ENCODE measurements at places on chromosomes 6 and 20. TPM values are rescaled to one million over a fixed set of nuclear protein-coding genes. Genes with fewer than 3 reads are reported as not detected.

DNAH8 gene
- total RNA-seq: 0.03 TPM

DCDC2 gene
- 8.4 TPM for total RNA-seq

GSTA1 gene
- total RNA-seq: 9.3 TPM

JPH2 gene
- 3.4 TPM for total RNA-seq

TMEM244 gene
- not detected for total RNA-seq

ECT2L gene
- total RNA-seq: 3.1 TPM

GRCh38 chr6:4372866-4373265 is 237.5 kb upstream of the ECI2 start:
- DNase-seq: no peak

DNA sequence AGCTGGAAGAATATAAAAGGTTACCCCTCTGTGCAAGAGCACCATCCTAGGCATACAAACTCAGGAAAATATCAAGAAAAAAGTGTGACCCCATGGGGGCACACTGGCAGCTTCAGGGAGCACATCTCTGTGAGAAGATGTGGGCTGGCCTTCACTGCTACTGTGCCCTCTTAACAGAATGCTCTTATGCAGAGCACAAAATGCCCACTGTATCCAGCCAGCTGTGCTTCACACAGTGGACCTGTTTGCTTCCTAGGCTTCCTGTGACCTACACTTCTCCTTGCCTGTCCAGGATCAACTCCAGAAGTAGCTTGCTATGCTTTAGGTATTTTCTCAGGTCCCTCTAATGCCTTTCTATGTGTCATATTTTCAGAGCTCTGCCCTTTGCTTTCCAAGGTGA is 380.2 kb upstream of the MMS22L start:
- DNase-seq: no peak

- DNase-seq: peak; percentile 6
Measured at GRCh38 chr6:170452767-170453545, 100.2 kb downstream of the PSMB1 start.

DNA sequence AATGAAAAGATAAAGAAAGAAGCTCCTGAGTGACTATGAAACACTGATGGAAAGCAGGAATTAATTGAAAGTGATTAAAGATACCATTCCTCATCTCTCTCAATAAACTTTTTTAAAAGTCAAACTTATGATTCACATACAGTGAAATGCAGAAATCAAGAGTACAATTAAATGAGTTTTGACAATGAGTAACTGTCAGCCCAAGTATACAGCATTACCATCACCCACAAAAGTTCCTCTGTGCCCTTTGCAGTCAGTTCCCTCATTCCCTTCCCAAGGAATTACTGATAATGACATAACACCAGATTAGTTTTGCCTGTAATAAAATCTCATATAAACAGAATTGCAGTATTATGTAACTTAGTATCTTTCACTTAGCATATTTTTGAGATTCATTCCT is 44.5 kb downstream of the ATG5 start:
- no peak for DNase-seq

DNA sequence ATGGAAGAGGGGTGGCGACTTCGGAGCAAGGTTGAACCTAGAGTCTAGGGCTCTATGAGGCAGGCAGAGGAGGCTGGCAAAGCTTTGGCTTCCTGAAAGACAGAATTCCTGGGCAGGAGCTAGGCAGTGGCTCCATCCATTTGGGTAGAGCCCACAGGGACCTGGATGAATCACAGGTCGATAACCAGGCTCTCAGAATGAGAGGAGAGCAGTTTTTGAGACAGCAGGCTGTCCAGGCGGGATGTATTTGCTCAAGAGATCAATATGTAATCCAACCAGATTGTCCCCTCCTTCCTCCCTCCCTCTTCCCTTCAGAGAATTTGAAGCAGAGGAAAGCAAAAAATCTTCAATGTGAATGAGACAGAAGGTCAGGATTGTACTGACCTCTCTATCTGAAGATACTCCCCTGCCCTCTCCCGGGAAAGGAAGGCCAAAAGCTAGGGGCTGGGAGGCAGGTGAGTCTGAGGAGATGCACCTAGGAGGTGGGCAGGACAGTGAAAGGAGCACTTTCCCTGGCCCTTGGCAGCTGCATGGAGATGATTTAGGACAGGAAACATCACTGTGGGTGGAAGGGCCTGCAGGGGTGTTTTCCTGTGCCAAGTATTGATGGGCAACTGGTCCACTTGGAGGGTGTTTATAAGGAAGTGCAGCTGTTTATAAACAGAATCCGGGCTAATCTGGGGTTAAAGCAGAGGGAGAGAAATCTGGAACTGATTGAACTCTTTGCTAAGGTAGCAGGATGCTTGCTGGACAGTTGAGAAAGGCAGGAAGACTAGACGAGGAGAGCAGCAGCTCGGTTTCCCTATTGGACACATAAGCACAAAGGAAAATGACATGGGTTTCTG is 212.4 kb upstream of the LRFN2 start:
- no peak for DNase-seq

- DNase-seq: no peak
Measured at GRCh38 chr6:19035461-19036195, 648.5 kb downstream of the RNF144B start.

DNA sequence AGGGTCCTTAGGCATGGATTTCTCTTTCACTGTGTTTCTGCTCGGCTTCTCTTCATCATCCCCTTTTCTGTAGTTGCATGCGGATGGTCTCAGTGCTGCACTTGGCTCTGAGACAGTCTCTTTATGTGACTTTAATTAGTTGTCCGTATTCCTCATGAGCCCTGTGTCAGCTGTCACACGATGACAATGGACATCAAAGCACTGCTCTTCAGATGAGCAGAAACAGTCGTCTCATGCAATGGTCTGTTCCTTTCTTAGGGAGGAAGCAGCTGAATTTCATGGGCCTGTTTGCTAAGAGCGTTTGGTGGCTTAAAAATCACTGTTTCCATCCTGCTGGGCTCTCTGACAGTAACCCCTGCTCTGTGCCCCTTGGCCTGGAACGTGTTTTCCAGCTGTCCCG is 64.9 kb downstream of the SYTL3 start:
- DNase-seq: no peak

- DNase-seq: peak; percentile 70
Measured at GRCh38 chr6:27138837-27139755, 108.4 kb upstream of the PRSS16 start.

DNA sequence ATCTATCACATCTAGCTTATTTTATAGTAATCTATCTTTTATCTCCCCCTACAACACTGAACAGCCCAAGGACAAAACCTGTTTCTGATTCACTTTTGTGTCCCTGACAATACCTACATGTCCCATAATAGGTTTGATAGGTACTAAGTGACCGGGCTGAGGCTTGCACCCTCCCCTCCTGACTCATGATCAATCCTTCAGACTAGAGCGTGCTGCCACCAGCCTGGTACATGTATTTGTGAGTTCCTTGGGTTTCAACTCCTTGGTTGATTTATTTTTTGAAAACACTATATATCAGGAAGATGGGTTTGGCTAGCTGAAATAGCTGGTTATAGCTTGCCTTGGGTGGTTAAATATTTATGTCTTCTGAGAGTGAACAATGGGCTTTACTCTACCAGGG is 41.6 kb upstream of the RAB23 start:
- no peak for DNase-seq

GRCh38 chr6:40473026-40473425 is 114.1 kb downstream of the LRFN2 start:
- no peak for DNase-seq

DNA sequence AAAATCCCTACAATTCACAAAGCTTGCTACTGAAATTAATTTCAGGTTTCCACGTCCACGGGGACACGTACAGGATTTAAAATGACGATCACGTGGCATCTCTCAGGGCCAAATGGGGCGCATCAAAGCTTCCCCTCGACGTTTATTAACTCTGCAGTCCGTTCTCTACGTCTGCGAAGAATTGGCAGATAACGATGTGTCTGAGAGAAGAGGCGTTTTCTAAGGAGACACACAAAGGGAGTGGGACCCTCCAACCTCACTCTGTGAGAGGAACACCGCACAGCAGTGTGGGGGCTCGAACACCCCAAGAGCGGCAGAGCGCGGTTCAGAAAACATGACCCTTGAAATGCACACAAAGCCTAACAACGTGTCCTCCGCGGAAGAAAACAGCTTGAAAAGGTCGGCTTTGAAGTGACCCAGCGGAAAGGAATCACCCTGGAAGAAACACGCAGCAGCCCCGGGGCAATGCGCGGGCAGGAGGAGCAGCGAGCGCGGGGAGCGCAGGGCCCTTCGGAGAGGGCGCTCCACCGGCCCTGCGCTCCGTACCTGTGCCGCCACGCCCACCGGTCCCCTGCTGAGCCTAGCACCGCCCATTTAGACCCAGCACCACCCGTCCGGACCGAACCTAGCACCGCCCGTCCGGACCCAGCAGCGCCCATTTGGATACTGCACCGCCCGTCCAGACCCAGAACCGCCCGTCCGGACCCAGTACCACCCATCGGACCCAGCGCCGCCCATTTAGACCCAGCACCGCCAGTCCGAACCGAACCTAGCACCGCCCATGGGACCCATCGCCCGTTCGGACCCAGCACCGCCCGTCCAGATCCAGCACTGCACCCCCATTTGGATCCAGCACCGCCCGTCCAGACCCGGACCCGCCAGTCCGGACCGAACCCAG is 1.1 kb upstream of the AFDN start:
- peak; percentile 61 for DNase-seq

All from left lung (tissue), 14 donors.